NCI-H2107 (cell line): ENCODE measurements at places on chromosomes 2 and 18.

- no peak for DNase-seq
Measured at GRCh38 chr2:238899386-238899785, 51.5 kb downstream of the TWIST2 start.

- DNase-seq = no peak
Measured at GRCh38 chr2:64192125-64192479, 47.9 kb upstream of the PELI1 start.

DNA sequence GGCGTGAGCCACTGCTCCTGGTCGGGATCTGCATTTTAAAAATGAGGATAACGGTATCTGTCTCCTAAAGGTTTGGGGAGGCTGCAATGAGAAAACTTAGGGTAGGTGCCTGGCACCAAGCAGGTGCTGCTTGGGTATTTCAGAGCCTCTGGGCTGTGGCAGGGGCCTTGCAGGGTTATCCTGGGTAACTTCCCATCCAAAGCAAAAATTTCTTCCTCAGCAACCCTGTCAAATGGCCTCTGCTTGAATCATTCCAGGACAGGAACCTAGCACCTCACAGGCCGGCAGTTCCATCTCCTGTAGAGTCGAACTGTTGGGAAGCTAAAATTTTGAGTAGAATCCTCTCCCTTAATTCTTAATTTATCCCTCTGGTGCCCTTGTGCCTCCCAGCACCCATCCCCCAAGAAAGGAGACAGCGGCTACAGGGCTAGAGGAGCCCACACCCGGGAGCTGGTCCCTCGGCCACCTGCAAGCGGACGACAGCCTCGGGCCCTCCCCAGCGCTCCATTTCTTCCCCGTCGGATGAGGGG is 868 bp downstream of the CGREF1 start:
- no peak for DNase-seq

GRCh38 chr2:226130192-226130591 is 669.4 kb downstream of the IRS1 start:
- DNase-seq = no peak

DNA sequence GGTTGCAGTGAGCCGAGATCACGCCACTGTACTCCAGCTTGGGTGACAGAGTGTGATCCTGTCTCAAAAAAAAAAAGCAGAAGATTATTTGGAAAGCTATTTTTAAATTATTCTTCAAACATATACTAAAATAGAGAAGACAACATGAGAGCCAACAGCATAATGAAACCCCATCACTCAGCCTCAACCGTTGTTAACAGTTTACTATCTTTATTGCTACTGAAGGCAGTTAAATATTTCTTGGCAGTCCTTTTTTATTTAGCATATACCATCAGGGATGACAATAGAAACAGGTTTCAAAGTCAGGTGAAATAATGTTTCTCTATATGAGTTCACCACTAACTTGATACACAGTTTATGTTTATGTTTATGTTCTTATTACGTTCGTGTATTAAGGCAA is 157.2 kb downstream of the NEDD4L start:
- DNase-seq = no peak

GRCh38 chr2:35788543-35788942 is 567.0 kb upstream of the CRIM1 start:
- no peak for DNase-seq

DNA sequence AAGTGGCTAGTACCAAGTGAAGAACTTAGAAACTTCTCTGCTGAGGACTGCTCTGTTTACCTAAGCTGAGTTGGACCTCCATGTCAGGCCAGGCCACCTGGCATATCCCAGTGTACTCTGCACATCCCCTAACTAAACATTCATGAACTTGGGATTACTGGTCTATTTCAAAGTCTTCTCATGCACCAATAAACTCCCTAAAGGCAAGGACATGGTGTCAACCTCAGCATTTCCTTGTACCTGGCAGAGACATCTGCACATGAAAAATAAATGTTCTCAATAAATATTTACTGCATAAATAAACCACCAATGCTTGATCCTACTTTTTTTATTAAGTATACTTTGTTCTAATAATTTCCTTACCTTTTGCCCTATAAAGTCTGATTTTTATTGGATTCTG is 124.8 kb downstream of the LAMA1 start:
- no peak for DNase-seq

- DNase-seq = peak; percentile 65
Measured at GRCh38 chr2:9758741-9759140, 84.5 kb upstream of the TAF1B start.

DNA sequence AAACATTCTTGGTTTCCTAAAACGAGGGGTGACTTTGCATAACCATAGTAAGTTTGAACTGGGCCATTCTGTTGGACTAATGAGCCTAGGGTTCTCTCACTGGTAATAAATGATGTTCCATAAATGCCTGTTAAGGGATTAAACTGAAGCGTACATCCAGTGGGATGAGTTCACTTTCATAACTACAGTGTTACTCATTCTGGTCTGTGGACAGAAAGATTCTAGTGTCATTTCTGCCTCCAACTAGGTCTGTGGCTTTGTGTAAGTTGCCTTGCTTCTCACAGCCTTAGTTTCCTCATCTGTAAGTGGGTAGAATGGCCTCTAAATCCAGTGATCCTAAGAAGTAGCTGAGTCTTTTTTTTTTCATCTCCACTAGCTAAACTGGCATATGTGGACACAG is 1860.6 kb upstream of the PIK3C3 start:
- no peak for DNase-seq

- DNase-seq = peak; percentile 62
Measured at GRCh38 chr2:60840880-60841279, 40.5 kb upstream of the REL start.

- no peak for DNase-seq
Measured at GRCh38 chr2:159179696-159180095, 106.8 kb downstream of the WDSUB1 start.

- DNase-seq = no peak
Measured at GRCh38 chr18:12031846-12032245, 50.5 kb downstream of the IMPA2 start.

- no peak for DNase-seq
Measured at GRCh38 chr2:72759755-72760154, 66.1 kb downstream of the EXOC6B start.

DNA sequence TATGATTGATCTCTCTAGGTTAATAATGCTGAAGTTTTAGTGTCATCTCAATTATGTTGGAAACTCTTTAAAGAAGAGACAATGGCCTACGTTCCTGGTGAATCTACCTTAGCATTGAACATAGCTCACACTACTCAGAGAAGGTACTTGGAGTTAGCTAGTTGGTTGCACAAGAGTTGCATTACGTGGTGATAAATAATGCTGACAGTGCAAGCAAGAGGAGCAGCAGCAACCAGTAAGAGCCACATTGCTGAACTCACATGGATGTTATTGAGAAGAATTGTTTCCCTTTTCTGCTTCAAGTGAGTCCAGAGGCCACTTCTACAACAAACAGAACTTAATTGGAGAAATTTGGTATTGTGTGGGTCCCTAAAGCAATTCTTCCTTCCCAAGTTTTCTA is 737.1 kb downstream of the TDRD15 start:
- DNase-seq = no peak

- no peak for DNase-seq
Measured at GRCh38 chr2:210128961-210129360, 42.2 kb downstream of the KANSL1L start.
